ENCODE measurements at places on chromosomes 1 and 21.

- no peak for DNase-seq
Observed at GRCh38 chr21:27101523-27101922, 134.6 kb upstream of the ADAMTS5 start.

- DNase-seq: no peak
Observed at GRCh38 chr21:44298301-44298700, 1.6 kb upstream of the PFKL start.

- no peak for DNase-seq
Observed at GRCh38 chr1:239562095-239562494, 175.7 kb downstream of the CHRM3 start.

DNA sequence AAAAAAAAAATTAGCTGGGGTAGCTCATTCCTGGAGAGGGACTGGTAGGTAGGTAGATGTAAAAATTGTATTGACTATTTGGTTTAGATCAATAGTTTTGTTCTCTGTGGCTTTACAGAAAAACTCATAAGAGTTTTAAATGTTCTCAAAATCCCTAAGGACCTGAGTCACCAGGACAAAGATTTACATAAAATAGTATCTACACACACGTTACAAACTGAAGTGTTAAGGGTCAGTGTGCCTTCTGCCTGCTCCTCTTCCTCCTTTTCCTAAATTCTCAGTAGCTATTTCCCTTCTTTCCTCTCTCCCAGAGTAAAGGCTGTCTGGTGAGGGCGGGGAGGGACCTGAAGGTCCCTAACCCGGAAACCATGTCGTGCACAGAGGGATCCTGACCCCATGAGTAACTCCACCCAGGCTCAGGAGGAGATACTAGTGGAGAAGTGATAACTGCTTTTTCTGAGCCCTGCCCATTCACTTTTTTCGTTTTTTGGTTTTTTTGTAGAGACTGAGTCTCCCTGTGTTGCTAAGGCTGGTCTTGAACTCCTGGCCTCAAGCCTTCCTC is 8.1 kb downstream of the PLEKHM2 start:
- DNase-seq: no peak

GRCh38 chr1:221118176-221118937 is 239.1 kb downstream of the HLX start:
- DNase-seq: no peak

DNA sequence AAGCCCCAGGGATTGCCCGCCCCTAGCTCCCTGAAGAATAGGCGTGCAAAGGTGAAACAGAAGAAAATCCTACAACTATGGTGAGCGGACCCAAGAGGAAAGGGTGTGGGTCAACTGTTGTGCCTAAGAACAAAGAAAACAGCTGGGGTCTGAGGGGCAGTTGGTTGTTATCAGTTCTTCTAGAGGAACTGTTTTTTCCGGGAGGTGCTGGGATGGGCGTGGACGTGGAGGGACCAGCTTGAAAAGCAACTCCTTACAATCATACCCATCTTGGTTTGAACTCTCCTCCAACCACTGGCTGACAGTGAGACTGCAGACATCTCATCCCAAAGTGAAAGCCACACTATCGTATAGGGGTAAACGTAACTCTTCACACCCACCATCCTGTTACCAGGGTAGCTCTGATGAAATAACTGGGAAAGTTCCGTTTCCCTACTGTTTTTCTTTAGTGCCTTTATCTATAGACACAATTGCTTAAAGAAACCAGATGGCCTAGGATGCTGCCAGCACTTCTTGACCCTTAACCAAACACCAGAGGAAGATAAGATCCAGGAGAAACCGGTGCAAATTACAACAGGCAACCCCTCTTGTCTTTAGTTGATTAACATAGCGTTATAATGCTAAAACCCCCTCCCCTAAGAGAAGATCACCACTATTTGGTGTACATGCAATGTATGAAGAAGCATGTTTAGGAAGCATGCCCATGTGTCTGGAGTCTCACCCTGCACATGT is 25.6 kb upstream of the FAM89A start:
- DNase-seq: no peak

GRCh38 chr1:41440321-41441085 is 44.0 kb downstream of the EDN2 start:
- no peak for DNase-seq

DNA sequence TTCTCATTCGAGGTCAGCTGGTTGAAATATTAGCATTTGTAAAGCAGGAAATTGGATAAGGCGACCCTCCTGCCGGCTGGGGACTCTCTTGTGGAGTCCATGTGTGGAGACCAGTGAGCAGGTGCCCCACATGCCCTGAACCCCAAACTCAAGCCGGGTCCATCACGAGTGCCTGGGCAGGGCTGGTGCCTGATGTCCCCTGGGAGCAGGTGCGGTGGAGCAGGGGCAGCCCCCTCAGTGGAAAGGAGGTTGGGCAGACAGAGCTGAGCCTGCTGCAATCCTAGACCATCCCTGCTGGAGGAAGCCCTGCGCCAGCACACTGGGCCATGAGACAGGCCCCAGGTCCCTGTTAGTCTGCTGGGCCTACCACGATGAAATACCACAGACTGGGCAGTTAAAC is 395.6 kb downstream of the NPHP4 start:
- no peak for DNase-seq

GRCh38 chr1:17097147-17097546 is 22.1 kb downstream of the PADI2 start:
- no peak for DNase-seq

GRCh38 chr1:225965231-225965630 is 24.2 kb upstream of the LEFTY2 start:
- no peak for DNase-seq

DNA sequence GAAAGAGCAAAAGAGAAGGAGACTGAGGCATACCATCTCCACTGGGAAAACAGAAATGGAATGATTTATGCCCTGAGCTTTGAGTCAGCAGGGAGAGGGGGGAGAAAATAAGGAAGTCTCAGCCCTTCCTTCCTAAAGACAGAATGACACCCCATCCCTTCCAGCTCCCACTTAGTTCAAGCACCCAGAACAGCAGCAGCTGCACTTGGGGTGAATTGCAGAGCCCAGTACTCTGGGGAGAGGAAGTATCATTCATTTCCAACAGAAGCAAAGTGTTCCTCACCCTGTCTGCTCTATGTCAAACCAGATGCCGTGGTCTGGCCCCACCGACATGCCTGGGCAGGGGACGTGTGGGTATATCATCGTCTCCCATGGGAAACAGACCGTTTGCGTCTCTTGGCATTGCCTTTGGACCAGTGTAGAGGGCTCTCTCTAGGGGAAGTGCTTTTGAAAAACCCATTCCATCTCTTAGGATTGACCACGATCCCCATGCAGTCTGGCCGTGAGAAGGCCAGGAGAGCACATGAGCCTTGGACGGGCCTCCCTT is 1.1 kb upstream of the KCNJ15 start:
- no peak for DNase-seq

GRCh38 chr21:18499761-18500376 is 96.3 kb upstream of the TMPRSS15 start:
- peak; percentile 21 for DNase-seq

GRCh38 chr21:46308431-46308830 is 15.2 kb downstream of the C21orf58 start:
- DNase-seq: no peak

DNA sequence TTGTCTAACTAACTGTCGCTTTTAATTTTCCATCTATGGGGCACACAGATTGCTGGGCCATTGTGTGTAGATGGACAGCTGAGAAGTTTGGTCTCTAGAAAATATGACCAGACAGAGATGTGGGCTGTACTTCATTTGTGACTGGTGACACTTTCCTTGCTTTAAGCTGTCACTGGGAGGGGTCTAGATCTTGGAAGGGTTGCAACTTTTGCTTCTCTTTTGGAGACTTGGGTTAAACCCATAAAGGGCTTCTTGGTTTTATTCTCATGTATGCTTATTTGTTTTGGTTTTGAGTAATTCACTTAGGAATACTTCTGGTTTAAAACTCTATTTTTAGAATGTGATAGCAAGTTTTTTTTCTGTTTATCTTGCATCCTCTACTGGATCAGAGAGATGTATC is 80.2 kb downstream of the ETS2 start:
- no peak for DNase-seq

- DNase-seq: no peak
Observed at GRCh38 chr1:234710381-234710780, 100.4 kb upstream of the IRF2BP2 start.

DNA sequence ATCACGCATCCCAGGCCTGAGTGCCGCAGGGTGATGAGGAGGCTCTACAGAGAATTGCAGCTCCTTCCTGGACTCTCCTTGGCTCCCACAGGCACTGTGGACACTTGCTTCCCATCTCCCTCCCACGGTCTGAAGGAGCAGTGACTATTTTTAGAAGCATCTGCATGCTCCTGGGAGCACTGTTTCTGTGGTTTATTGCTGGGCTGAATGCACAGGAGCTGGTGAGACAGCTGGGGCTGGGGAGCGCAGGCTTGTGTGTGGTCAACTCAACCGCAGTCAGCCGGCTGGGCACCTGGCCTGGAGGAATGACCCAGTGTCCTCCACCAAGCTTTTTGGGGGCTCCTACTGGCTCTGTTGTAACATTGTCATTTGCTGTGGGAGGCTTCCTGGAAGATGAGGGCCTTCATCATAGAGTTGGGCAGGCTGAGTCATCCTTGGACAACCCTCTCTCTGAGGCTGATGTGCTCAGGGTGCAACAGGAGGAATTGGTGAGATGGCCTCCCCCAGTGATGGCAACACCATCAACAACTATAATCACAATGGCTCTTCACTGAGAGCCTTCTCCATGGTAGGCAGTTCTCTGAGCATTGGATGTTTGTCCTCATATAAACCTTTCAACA is 1.7 kb downstream of the NFASC start:
- no peak for DNase-seq

DNA sequence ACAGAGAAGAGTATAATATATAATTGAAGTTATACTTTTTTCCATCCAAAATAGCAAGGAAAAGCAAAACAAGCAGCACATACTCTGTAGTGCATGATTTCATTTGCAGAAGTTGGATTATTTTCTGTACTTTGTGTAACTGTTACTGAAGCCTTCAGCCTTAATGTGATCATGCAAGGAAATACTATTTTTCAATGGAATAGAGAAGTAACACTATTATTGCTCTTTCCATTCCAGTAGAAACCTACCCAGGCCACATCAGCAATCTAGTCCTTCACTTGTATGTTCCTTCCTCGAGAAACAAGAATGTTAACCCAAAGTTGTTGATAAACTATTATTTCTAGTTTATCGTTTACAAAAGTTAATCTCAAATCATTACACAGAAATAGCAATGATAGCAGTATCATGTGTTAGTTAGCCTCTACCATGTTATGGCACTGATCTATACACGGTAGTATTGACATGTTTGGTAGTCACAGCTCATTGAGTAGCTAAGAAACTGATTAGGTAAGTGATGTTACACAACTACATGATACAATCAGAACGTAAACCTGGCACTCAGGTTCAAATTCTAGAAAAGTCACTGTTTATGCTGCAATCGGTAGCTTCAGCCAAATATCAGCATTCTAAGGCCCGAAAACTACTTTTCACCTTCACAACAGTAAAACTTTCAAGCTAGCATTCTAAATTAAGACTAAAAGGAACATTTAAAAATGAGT is 37.6 kb upstream of the CHRM3 start:
- no peak for DNase-seq

DNA sequence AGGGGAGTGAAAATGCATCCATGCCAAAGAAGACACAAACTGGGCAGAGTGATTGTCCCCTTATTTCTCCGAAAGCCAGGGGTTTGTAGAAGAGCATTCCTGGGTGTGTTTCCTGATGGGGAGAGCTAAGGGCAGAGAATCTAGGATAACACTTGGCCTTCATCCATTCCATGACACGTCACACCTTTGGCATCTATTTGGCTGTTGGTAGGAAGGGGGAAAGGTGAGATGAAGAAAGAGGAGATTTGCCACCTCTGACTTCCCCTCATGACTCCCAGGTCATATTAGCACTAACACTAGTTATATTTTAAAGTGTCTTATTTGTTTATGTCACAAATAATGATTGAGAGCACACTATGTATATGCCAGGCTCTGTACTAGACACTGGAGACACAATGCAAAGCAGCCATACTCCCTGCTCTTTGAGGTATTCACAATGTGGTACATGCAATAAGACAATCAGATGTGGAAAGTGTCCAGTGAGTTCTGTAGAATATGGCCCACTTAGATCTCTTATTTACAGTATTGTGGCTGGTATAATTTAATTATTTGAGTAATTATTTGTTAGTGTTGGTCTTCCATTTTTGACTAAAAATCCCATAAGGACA is 54.5 kb upstream of the GADD45A start:
- no peak for DNase-seq

DNA sequence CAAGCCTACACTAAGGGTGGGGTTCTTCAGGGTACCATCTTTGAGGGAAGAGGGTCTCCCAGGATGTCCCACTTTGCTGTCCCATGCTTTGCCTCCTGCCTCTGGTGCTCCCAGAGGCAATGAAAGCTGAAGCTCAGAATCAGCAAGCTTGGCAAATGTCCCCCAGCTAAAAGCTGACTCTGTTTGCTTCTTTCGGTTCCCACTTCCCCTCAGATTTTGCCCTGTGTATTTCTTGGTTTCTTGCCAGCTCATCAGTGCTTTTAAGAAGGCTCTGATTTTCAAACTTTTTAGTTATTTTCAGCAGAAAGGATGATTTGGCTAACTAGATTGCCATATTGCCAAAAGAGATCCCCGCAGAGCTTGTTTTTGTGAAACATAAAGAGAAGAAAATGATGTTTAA is 33.1 kb upstream of the COG2 start:
- DNase-seq: no peak

DNA sequence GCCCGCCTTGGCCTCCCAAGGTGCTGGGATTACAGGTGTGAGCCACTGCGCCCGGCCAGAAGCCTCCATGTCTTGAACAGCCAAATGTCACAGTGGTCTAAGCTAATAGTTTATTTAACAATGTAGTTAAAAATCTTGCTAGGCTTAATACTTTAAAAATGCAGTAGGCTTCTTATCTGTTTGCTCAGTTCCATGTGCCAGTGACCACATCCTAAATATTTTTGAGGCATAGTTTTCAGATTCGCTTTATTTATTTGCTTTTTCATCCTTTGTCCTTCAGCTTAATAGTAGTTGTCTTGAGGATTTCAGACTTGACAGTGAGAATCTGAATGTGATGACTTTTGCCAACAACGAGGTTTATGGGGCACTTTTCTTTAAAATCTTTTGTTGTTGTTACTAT is 59.9 kb upstream of the PRRX1 start:
- DNase-seq: no peak

GRCh38 chr1:4786055-4786454 is 131.6 kb downstream of the AJAP1 start:
- no peak for DNase-seq

DNA sequence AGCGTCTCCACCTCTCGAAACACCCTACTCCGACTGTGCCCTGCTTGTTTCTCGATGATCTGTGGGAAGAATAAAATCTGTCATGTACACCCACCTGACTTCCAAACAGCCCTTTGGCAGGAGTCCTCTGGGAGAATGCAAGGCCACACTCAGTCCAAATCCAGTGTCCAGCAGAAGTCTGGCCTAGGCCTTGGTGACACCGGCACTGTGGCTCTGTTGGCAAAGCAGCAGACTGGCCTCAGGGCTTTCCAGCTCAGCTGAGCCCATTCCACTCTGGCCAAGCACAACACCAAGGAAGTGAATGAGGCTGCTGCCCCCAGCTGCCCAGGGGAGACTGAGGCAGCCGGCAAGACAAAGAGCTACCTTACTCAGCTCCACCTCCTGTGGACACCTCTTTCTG is 25.1 kb upstream of the KNCN start:
- no peak for DNase-seq
